Stimulated activated CD8-positive, alpha-beta memory T cell treated with anti-CD3 and anti-CD28 coated beads, Interleukin-4, amount 100 ng/mL, for 1 hour (primary cell): ENCODE measurements at places on chromosomes 5 and 9.

GRCh38 chr9:136518623-136519022 is 27.2 kb downstream of the NOTCH1 start:
- DNase-seq: no peak

GRCh38 chr9:136088939-136089696 is 6.0 kb downstream of the NACC2 start:
- DNase-seq: no peak

GRCh38 chr5:24401773-24402172 is 243.0 kb downstream of the CDH10 start:
- no peak for DNase-seq

- no peak for DNase-seq
Measured at GRCh38 chr9:76521906-76522305, 62.9 kb downstream of the GCNT1 start.

- DNase-seq: no peak
Measured at GRCh38 chr5:174706997-174707572, 17.3 kb upstream of the MSX2 start.

- no peak for DNase-seq
Measured at GRCh38 chr5:96474073-96474472, 41.0 kb upstream of the PCSK1 start.

DNA sequence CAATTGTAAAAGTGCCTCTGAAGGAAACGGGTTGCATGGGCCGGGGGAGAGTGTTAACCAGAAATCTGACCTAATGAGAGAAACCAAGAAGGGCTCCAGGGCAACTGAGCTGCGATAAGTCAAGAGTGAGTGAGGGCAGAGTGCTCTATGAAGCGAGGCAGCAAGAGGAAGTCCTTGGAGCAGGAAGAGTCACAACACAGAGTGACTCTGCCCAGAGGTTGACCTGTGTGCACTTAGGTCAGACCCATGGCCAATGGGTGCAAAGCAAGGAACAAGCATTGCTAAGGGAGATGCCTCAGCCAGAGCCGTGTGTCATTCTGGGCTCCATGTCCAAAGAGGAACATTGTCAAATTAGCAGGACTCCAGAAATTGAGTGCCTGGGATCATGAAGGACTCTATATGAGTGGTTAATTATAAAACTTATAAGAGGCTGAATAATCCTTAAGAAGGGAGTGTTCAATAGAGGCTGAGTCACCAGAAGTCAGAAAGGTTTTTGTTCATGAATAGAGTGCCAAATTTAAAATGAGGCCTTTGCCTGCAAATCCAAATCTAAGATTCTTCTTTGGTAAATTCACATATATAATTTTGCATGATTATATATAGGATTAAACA is 438.5 kb downstream of the MED10 start:
- DNase-seq: no peak

GRCh38 chr5:74576941-74577456 is 63.5 kb downstream of the ENC1 start:
- DNase-seq: no peak

GRCh38 chr5:176543428-176544182 is 5.5 kb upstream of the CDHR2 start:
- DNase-seq: no peak

GRCh38 chr9:93204470-93205043 is 20.6 kb downstream of the WNK2 start:
- no peak for DNase-seq

DNA sequence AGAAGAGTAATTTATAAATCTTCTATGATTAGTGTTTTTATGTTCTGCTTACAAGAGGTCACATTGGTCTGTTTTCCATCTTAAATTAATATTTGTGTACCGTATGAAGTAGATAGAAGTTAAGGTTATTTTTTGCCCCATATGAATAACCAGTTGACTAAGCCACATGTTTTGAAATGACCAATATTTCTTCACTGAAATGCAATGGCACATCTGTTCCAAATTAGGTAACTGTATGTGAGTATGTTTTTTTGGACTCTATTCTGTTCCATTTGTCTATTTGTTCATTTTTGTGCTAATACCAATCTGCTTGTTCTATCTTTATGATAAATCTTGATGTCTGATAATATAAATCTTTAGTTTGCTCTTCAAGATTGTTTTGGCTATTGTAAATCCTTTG is 17.7 kb downstream of the JAK2 start:
- DNase-seq: no peak

DNA sequence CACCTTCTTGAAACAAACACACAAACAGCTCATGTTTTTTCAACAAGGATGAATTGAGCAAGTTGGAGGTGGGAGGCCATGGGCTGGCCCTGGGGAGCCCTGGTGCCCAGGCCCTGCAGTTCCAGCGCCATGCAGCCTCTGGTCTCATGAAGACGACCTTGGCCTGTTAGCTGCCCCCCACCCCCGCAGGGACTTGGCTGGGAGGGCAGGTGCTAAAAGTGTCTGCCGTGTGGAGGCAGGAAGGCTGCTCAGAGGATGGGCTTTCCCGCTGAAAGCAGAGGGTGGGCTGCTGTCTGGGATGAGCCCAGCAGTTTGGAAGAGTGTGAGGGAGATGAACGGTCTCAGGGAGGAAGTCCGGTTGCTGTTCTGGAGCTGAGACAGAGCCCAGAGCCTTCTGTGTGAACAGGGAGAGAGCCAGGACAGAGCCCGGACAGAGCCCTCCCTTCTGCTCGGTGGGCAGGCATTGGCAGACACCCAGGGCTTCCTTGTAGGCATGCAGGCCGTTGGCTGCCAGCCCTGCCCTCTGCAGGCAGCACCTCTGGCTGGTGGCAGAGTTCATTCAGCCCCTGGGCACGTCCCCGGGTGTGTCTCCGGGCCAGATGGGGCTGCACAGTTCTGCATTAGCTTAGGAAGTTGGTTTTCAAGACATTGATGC is 18.7 kb downstream of the ROPN1L start:
- no peak for DNase-seq

DNA sequence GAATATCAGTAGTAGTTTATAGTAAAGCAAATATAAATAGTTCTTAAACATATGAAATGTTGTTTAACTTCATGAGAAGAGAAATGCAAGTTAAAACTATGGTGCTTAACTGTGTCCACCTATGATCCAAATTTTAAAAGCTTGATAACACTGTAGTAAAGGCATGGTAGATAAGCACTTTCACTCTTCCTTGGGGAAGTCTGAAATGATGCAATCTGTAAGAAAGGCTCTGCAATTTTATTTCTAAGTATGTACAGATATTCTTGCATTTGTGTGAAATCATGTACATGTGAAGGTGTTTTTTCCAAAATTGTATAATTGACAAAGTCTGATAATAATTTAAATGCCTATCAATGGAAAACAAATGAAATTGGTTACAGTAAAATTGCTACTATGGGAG is 66.9 kb downstream of the SYK start:
- DNase-seq: no peak

- no peak for DNase-seq
Measured at GRCh38 chr9:61666849-61667371, 477.1 kb downstream of the SPATA31A7 start.

DNA sequence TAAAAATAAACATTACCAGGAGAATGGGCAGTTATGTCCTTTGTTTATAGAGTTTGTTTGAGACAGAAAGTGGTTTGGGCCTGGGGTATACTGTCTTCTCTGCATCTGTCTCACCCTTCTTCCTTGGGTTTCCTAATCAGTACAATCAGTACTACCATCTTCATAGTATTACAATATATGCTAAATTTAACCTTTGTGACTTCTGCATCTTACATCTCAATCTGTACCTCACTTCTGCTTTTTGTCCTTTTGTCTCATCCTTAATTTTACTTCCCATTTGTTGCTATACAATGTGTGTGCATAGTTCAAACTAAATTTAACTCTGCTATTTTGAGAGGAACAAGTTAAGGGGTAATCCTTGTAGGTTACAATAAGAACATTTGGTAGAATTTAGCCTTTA is 19.6 kb downstream of the FBXO38 start:
- no peak for DNase-seq

- DNase-seq: no peak
Measured at GRCh38 chr9:96183751-96184150, 118.2 kb downstream of the HSD17B3 start.

DNA sequence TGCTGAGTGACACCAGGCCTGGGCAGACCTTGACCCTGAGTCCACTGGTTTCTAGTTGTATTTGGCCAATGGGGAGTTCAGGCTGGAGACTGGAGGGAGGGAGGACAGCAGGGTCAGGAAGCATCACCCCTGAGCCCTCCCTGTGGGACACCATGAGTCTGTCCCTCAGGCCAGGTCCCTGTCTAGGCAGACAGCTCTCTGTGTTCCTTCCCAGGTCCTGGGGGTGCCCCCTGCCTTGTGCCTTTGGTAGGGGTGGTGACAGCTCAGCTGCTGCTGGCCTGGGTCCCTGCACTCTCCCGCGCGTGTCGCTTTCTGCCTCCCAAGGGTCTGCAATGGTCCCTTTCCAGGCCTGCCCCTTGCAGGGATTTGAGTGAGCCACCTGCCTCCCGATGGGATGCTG is 125.5 kb downstream of the OLFM1 start:
- no peak for DNase-seq

- DNase-seq: no peak
Measured at GRCh38 chr5:16976625-16977008, 40.5 kb upstream of the MYO10 start.

- no peak for DNase-seq
Measured at GRCh38 chr9:115743709-115744605, 409.6 kb upstream of the PAPPA start.

GRCh38 chr5:139683295-139684271 is 35.4 kb downstream of the CXXC5 start:
- DNase-seq: no peak

DNA sequence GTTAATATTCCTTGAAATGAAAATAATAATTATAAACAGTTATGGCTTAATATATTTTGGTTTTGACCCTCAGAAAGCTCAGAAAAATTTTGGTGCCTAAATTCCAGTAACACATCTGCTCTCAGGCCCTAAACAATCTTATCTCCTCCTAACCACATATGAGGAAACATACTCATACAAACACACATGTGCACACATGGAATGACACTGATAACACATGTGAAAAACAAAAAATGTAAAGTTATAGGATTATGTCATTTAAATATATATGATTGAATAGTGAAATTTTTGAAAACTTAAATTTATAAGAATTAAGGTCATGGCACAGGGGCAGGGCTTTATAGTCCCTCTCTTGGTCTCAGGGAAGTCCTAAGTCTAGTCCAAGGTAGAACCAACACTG is 127.2 kb upstream of the TRPC7 start:
- no peak for DNase-seq

GRCh38 chr9:38287420-38287985 is 105.0 kb upstream of the ALDH1B1 start:
- no peak for DNase-seq

DNA sequence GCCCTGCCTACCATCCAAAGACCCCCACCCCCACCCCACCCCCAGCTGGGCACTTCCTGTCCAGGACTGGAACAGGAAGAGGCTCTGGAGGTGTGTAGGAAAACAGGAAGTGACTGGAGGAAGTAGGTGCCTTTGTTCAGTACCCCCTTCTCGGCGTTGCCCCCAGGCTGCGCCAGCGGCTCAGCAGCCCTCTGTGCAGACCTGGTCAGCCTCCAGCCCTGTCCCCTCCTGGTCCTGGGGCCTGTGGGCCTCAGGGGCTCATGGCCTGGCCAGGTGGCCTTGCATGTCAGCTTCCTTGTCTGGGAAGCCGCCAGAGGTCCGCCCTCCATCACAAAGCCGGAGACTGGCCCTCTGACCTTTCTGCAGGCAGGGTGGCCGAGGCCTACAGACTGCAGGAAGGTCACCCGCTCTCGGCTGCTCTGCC is 26.0 kb downstream of the FLT4 start:
- no peak for DNase-seq

GRCh38 chr9:113522858-113523257 is 59.3 kb downstream of the RGS3 start:
- DNase-seq: no peak

DNA sequence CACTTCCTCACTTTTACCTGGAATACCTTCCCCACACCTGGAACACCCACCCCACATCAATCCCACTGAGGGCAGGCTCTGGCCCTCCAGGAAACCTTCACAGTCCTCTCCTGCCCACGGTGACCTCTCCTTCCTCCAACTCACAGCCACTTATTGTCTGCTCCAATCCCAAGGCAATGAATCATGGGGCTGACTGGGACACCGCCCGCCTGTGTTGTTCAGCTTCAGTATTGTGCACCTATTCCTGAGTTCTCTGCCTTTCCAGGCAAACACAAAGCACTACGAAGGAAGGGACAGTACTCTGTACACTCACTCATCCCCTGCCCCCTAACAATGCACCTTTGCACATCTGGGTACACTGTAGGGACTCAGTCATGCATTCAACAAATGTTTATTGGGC is 7.3 kb downstream of the PCDH1 start:
- no peak for DNase-seq

GRCh38 chr5:150931368-150931965 is 26.7 kb upstream of the ZNF300 start:
- DNase-seq: no peak

GRCh38 chr9:90907790-90908189 is 106.2 kb downstream of the SYK start:
- DNase-seq: no peak

DNA sequence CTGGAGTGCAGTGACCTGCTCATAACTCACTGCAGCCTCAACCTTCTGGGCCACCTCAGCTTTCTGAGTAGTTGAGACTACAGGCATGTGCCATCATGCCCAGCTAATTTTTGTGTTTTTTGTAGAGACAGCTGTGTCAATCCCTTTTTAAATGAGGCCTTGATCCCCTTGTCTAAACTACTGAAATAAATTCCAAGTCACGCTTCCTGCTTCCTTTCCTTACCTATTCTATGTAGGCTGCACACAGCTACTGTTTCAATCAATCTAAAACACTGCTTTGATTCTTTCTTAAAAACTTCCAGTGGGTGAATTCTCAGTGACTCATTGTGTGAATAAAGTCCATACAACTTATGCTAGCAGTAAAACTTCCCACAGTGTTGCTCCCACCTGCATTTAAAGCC is 2.9 kb upstream of the C7 start:
- DNase-seq: no peak

DNA sequence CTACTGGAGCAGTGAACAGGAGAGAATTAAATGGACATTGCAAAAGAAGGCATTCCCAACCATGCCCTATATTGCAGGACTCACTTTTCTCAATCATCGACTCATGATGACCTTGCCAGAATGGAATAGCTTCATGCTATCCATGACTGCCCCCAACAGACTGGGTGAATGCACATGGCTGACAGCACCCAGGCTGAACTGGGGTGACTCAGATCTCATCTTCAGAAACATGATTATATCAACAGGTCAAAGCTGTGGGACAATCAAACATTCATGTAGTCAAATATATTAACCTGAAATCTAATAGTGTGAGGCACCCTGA is 34.7 kb upstream of the MIER3 start:
- DNase-seq: no peak

DNA sequence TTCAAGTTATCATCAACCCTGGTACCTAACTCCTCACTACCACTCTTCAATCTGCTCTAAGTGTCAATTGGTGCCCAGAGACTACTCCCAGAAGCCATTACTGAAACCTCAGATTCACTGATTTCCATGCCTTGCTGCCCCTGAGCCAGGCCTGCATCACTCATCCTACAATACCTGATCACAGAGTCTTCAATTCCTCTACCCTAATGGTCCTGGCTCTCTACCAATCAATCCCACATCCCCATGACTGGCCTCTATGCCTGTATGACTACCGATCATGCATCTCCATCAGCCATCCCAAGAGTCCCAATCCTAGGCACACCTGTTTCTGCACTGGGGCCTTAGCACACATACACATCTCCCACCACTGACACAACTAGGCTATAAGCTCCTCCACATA is 2.5 kb downstream of the ZNF484 start:
- DNase-seq: no peak
